Dermis microvascular lymphatic vessel endothelial cell (primary cell): ENCODE measurements at places on chromosomes 2 and 18.

- no peak for DNase-seq
Observed at GRCh38 chr2:56030901-56031300, 107.3 kb upstream of the EFEMP1 start.

DNA sequence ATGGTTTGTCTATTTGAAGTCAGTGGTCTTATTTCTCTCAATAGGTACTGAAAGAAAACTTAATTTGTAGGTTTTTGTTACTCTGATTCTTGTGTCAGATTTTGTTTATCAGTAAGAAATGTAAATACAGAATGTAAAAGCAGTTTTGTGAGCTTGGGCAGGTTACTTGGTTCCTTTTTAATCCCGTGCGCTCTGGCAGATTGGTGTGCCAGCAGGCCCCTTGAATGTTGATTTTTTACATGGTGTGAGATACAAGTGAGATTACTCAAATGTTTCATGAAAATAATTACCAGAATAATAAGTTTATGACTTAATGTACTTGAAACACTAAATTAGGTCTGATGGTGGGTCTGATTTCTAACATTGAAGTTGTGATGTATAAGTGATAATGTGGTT lies 13.4 kb downstream of the HNRNPA3 start:
- DNase-seq = no peak

GRCh38 chr2:127324635-127325034 lies 30.7 kb upstream of the ERCC3 start:
- DNase-seq = peak; percentile 58

GRCh38 chr2:228105526-228106250 lies 75.8 kb downstream of the SPHKAP start:
- DNase-seq = no peak

DNA sequence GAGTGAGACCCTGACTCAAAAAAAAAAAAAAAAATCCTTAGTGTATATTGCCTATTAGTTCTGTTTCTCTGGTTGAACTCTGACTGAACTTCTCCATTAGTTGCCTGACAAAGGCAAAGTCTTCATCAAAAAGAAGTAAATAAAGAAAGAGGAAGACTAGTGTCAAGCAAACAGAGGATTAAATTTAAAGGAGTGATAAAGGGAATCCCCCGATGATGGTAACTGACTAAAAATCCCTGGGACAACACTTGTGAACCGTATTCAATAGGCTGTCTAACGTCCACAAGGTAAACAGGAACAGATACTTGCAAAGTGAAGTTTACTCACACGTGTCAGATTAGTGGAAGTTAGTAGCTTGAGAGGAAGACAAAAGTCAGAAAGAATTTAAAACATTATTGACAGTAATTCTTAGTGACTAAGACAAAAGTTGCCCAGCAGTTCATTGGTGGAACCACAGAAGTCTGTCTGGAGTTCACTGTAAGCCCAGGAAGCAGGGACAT lies 26.2 kb upstream of the SPOPL start:
- DNase-seq = peak; percentile 53

DNA sequence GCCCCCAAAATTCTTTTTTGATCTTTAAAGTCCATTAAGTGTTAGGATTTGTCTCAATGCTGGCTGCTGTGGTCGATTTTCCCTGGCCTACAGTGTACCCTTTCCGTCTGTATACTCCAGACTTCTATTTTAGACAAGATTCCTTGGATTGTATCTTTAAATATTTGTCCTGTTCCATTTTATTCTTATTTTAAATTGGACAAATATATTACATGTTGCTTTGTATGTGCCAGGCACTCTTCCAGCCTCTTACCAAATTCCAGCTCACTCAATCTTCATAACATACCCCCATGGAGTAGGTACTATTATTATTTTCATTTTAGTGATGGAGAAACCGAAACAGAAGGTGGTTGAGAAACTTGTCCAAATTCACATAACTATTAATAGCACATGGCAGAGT lies 58.1 kb downstream of the VWA3B start:
- DNase-seq = no peak
